Kidney tubule cell (primary cell): ENCODE measurements at places on chromosomes 5 and 9.

GRCh38 chr9:2622461-2623287 lies 1.1 kb downstream of the VLDLR start:
- DNase-seq: peak; percentile 45

DNA sequence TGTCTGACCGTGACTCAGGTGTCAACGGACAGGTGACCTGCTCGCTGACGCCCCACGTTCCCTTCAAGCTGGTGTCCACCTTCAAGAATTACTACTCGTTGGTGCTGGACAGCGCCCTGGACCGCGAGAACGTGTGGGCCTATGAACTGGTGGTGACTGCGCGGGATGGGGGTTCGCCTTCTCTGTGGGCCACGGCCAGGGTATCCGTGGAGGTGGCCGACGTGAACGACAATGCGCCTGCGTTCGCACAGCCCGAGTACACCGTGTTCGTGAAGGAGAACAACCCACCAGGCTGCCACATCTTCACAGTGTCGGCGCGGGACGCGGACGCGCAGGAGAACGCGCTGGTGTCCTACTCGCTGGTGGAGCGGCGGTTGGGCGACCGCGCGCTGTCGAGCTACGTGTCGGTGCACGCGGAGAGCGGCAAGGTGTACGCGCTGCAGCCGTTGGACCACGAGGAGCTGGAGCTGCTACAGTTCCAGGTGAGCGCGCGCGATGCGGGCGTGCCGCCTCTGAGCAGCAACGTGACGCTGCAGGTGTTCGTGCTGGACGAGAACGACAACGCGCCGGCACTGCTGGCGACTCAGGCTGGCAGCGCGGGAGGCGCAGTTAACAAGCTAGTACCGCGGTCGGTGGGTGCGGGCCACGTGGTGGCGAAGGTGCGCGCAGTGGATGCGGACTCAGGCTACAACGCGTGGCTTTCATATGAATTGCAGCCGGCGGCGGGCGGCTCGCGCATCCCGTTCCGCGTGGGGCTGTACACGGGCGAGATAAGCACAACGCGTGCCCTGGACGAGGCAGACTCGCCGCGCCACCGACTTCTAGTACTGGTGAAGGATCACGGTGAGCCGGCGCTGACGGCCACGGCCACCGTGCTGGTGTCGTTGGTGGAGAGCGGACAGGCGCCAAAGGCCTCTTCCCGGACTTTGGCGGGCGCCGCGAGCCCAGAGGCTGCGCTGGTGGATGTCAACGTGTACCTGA lies 1.8 kb downstream of the PCDHA11 start:
- DNase-seq: no peak

GRCh38 chr9:109815366-109815947 lies 35.5 kb downstream of the PALM2AKAP2 start:
- DNase-seq: peak; percentile 72

GRCh38 chr9:16640649-16641048 lies 229.8 kb downstream of the BNC2 start:
- DNase-seq: no peak

GRCh38 chr5:142316051-142316450 lies 8.8 kb downstream of the SPRY4 start:
- no peak for DNase-seq
